ENCODE measurements at places on chromosomes 7 and 10.

DNA sequence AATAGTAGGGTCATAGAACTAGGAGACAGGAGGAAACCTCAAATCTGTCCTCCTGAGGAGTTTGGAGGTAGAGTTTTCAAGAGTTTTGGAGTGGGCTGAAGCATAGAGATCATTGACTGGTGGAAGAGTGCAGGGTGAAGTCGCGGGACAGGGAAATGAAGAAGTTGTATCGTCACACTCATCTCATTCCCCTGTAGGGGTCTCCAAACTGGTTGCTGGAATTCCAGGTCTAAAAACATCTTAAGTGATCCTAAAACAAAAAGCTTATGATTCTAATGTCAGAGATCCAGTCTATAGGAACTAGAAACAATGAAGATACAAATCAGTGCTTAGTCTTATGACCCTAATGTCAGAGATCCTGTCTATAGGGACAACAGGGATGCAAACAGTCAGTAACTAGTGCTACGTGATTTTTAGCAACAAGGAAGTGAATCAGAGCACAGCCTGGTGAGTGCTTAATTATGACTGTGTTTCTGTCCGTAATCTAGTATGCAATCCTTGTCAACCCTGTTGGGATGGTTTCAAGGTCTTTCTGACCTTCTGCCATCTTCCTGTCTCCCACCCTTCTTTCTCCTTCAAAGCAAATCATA lies 139.4 kb downstream of the SKIDA1 start:
- no peak for DNase-seq

DNA sequence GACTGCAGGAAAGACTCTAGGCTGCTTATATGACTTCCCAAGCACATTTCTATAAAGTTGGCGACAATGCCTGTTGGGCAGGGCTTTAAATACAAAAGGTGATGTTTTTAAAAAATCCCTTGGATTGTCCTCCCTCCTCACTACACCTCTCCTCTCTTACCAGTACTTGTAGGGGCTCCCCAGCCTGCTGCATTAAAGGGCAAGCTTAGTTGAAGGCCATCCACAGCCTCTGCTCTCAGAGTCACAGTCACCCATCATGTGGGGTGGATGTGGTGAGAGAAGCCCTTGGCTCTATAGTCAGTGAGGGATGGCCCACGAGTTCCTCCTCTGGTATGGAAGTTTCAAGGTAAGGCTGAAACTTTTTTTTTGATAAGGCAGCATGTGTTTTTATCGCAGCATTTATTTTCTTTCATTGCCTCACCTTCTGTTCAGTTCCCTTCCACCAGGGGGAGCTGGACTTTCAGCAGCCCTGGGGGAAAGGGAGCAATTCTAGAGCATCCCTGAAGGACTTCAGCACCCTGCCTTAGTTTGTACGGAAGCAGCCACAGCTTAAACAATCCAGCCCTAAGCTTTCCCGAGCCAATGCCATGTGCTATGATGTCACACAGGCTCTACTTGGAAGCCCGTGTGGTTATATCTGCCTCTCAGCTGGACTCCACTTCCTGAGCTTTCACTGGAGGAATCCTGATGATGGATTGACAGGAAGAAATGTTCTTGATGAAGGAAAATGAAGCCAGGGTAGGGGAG lies 131.9 kb downstream of the CALCR start:
- peak; percentile 23 for DNase-seq

GRCh38 chr10:113450046-113450804 lies 102.6 kb upstream of the HABP2 start:
- no peak for DNase-seq

GRCh38 chr10:82742478-82742877 lies 867.5 kb downstream of the NRG3 start:
- peak; percentile 57 for DNase-seq

- DNase-seq = no peak
Measured at GRCh38 chr10:89201345-89202032, 5.6 kb downstream of the CH25H start.

DNA sequence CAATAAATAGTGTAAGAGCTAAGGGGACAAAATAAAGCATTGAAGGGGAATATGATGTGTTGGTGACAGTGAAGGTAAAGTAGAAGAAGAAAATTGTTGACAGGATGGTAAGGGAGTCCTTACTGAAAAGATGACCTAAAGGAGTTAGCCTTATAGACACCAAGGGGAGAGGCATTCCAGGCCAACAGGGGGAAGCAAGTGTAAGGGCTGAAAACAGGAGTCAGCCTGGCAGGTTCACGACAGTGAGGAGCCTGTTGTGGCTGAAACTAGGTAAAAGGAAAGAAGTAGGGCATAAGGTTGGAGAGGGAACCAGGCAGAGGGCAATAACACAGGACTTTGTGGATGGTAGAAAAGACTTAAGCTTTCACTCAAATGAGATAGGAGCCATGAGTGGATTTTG lies 34.0 kb downstream of the PNLIPRP3 start:
- DNase-seq = no peak

GRCh38 chr10:99777918-99778714 lies 4.3 kb upstream of the ABCC2 start:
- DNase-seq = no peak

GRCh38 chr10:91683975-91684374 lies 51.1 kb upstream of the PPP1R3C start:
- DNase-seq = peak; percentile 76

DNA sequence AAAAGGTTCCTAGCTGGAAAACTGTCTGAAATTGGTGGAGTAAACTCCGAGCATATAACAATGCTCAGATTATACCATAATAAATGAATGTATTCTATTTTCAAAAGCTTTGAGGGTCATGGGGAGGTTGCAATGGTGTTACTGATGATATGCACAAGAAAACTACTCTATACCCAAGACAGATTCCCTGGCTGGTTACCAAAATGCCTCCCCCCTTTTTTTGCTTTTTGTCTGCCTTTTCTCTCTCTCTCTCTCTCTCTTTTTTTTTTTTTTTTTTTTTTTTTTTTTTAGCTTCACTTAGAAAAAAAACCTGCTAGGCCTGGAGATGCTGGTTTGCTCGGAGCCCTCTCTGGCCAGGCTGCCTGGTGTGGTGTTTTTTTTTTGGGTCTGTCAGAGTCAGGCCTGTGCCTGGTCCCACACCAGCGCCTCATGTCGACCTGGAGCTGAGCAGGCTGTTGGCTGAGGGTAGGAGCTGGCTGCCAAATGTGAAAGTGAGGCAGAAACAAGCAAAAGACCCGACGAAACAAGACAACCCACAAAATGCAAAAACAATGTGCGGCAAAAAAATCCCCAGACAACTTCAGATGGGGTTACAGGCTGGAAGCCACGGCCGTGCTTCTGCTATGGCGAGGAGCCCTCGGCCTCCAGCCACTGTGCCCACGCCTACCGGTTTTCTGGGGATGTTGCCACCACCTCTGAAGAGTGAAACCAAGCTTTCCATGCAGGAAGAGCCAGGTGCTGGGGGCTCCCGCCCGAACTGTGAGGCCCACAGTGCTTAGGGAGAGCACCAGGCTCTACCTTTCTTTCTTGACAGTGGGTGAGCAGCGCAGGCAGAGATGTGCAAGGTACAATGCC lies 59.9 kb upstream of the EFCAB10 start:
- no peak for DNase-seq

DNA sequence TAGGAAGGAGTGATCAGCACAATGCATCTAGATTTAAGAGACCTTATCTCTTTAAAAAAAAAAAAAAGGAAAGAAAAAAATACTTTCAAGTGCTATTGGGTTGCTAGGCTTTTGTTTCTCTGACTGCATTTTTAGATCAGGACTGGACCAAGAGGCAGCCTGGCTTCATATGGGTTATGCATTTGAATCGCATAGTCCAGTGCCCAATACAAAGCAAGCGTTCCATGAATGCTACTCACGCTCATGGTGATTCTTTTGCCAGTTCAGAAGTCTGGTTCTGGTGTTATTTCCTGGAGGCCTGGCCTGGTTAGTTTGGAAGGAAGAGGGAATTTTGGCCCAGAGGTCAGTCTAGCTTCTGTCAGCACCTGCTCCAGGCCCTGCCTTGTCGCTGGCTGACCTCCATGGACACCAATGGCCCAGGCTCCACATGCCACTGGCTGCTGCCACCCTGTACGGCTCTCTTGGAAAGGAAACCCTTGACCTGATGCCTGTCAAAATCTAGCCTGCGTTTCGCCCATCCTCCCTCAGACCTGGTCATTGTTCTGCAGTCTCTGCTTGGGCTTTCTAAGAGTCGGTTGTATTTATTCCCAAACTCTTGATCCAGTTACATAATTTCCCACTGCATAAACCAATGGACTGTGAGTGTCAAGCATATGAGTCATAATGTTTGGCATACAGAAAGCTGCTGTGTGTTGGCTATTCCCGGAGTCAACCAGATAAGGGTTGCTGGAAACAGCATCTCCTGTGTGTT lies 74.3 kb upstream of the MKX start:
- peak; percentile 75 for DNase-seq

GRCh38 chr10:124450012-124450782 lies at the start of gene NKX1-2:
Gene NKX1-2, minus strand, starts transcription at chr10:124450035. Its CDS starts 92 bp downstream, at chr10:124449943.
- no peak for DNase-seq

GRCh38 chr10:26879744-26880143 lies 19.0 kb upstream of the ABI1 start:
- no peak for DNase-seq

DNA sequence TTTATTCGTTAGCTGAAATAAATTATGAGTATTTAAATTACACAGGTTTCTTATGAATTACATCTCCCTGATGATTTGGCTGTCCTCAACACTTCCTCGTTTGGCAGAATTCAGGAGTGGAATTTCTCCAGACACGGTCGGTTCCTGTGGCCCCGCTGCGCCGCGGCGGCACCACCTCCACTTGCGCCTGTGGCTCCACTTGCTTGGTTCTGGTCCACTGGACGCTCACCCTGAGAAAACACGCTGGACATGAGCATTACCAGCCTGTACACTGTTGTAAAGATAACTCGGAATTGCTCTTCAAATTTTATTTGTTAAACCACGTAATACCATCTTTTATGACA lies 85.3 kb downstream of the ZNF33B start:
- no peak for DNase-seq

Measured in AG10803 (cell line).